Bladder microvascular endothelial cell (primary cell): ENCODE measurements at places on chromosomes 1 and 21. TPM values are rescaled to one million over a fixed set of nuclear protein-coding genes. Genes with fewer than 3 reads are reported as not detected.

Gene UCK2
- total RNA-seq = 59.9 and 72.8 TPM in 2 replicates

Gene CFAP74
- not detected in 2 replicates for total RNA-seq

Gene LIN28A
- not detected in 2 replicates for total RNA-seq

Gene IQCC
- total RNA-seq = 1.1 and 1.8 TPM in 2 replicates

Gene CA6
- not detected in 2 replicates for total RNA-seq

Gene CFHR5
- total RNA-seq = not detected in 2 replicates

Gene KIF21B
- total RNA-seq = 1.3 and 3.8 TPM in 2 replicates

Gene VWA5B1
- total RNA-seq = not detected in 2 replicates

Gene MX2
- total RNA-seq = 1.3 and 2.0 TPM in 2 replicates

Gene GBP7
- not detected in 2 replicates for total RNA-seq
